ENCODE measurements at places on chromosomes 6 and 20.

DNA sequence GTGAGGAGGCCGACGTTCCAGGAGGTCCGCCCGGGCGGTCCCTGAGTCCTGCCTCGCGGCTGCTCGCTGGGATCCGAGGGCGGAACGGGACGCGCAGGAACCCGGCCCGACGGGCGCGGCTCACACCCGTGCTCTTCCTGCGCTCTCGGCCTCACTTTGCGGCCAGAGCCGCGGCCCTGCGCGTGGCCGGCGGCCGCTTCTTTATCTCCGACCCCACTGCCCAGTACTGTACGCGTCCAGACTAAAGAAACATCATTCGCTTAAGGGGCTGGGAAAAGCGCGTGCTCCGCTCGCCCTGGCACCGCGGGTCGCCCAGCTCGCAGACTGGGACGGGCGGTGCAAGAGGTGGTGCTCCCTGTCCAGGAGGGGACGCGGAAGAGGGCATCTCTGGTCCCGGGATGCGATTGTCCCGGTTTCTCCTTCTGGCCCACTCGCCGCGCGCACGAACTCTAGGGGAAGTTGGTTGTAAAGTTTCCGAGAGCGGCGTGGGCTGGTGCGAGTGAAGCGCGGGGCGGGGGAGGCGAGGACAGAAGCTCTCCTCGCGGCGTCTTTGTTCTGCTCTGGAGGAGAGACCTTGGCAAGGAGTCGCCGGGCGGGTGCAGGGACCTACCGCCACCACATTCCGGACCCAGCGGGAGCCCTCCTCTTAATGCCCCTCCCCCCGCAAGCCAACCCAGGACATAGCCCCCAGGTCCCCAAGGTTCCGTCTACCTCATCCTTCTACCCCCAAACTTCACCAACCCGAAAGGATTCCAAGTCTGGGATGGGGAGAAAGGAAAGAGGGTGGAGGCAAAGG lies 71.0 kb downstream of the SOX4 start:
- no peak for DNase-seq

DNA sequence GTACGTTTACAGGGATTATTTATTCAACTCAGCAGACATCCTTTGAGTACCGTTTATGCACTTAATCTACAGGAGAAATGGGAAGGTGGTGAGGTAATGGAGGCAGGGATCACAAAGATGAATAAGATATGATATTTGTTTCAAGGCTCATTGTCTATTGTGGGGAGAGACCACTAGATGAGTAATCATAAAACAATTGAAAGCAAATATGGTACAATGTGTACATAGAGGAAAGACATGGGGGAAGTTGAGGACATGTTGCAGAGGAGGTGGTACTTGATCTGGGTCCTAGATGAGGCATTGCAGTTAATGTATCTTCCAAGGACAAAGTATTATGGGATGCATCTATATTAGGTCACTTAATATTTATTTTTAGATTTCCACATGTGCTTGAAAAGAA lies 13.7 kb upstream of the CDC5L start:
- DNase-seq = no peak

DNA sequence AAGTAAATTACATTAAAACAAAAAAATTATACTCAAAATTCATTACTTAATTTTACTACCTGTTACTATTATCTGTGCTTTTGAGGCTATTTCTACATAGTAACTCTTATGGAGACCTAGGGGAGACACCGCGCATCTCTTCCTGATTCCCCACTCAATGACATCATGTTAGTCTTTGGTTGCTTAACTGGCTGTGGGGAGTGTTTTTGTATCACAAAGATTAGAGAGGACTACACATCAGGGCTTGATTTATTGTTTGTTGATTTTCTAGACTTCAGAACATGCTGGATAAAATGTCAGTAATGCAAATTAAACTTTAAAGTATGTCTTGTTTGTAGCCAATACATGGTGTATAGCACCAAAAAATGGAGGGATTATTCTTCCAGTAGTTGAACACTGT lies 26.0 kb downstream of the SLC2A10 start:
- DNase-seq = no peak

DNA sequence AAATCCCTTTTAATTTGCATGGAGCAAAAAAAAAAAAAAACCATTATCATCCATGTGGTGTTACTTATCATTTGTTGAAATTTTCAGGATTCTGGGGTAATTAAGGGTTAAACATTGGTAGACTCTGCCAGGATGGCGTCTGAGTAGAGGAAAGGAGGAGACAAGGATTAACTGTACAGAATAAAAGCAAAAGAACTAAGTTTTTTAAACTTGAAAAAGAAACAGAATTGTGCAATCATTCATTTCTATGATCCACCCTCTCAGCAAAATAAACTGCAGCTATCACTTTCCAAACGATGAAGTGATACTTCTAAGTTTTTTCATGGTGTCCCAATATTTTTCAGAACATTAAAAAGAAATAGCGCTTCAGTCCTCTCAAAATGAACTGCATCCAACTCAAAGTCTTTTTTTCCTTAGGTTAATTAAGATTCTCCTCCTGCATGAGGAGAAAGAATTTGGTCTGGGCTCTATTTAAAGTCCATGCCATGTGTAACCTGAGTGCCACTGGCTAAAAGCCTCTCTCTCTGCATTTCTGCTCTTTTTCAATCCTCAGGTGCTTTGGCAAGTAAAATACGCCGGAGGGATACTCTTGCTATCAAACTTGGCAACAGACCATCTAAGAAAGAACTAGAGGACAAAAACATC lies 69.5 kb upstream of the LTV1 start:
- DNase-seq = no peak

- DNase-seq = no peak
Measured at GRCh38 chr6:121443971-121444541, 8.6 kb downstream of the GJA1 start.

DNA sequence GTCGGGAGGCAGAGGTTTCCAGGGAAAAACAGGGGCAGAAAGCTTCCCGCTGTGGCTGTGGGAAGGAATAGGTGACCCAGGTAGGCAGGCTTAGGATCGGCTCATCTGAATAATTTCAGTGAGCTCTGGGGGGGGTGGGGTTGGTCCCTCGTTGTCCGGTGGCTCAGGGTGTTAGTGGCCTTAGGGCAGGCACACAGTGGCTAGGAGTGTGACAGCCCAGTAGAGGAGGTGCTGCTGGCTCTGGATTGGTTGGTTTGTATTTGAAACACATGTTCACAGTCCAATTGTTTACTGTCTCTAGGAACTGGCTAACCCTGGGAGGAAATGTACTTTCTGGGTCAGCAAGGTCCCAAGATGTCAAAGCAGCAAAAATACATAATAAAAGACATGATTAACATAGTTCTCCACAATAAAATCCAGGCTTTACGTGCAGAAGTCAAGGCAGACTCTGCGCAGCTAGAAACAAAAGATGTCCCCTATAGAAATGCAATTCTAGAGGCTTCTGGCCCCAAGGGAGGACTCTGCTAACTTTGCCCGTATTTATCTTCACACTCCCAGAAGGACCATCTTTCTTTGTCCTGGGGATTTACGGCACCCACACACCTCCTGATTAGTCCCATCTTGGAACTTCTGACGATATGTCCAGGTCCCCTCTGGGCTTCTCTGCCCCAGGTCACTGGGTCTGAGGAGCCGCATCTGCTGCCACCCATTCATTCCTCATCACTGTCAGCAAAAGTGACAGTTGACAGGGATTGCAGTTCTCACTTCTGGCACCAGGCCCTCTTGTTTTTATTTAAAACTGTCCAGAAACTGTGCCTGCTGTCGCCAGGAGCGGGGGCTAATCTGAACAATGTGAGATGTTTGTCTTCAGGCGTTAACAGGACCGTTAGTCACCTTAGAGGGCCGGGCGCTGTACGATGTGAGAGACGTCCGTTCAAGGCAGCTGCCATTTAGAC lies 18.7 kb downstream of the MOCS3 start:
- no peak for DNase-seq

DNA sequence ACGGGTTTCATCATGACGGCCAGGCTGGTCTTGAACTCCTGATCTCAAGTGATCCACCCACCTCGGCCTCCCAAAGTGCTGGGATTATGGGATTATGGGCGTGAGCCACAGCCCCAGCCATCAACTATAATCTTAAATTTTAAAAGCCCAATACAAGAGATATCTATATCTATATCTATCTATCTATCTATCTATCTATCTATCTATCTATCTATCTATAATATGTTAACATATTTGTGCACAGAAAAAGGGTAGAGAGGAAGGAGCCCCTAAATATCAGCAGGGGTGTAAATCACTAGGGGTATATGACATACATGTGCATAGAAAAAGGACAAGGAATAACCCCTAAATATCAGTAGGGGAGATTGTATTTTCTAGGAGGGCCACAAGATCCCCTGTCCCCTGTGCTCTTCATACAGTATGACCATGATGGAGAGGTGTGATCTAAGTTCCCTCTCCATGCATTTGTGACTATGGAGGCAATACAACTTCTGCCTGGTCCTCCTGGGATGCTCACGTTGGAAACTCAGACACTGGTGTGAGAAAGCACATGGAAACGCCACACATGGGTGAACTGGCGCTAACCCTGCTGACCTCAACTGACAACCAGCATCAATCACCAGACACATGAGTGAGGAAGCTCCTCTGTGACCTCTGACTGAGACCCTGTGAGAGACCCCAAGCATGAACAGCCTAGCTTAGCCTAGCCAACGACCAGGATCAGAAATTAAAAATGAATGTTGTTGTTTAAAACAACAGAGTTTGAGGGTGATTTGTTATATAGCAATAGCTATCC lies 1.2 kb upstream of the SPATS1 start:
- no peak for DNase-seq

DNA sequence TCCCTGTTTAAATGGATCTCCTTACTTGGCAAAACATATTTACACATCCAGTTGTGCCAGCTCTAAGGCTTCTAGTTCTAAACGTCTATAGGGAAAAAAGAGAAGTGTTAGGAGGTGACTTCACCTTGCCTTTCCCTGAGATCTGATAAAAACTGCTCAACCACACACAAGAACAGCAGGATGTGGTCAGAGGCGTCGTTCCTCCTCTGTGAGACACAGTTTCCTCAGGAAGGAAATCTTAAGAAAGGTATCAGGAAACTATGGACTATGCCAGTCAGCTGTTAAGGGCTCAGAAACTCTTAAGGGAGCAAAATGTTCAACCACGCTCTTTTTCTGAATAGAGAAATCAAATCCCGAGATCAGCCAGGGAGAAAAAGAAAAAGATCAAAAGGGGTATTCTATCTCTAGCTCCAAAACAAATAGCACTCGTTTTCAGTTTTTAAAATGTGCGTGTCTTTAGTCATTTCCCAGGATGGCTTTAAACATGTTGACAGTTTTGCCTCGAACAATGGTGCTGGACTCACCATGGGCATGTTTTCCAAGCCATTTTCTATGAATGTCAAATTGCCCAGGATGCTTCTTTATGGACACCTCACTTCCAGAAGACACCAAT lies 154.5 kb downstream of the HACE1 start:
- DNase-seq = peak; percentile 17

- DNase-seq = no peak
Measured at GRCh38 chr6:31362751-31363150, 5.8 kb upstream of the HLA-B start.

DNA sequence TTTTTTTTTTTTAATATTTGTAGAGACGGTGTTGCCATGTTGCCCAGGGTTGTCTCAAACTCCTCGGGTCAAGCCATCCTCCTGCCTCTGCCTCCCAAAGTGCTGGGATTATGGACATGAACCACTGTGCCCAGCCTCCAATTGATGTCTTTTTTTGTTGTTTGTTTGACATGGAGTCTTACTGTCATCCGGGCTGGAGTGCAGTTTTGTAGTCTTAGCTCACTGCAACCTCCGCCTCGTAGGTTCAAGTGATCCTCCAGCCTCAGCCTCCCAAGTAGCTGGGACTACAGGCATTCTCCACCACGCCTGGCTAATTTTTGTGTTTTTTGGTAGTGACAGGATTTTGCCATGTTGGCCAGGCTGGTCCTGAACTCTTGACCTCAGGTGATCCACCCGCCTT lies 9.4 kb upstream of the MROH8 start:
- DNase-seq = no peak

DNA sequence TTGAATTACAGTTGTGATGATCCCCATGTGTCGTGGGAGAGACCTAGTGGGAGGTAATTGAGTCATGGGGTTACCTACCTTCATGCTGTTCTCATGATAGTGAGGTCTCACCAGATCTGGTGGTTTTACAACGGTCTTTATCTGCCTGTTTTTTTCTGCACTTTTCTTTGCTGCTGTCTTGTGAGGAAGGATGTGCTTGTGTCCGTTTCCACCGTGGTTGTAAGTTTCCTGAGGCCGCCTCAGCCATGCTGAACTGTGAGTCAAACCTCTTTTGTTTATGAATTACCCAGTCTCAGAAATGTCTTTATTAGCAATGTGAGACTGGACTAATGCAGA lies 6.5 kb upstream of the RANBP9 start:
- DNase-seq = no peak

- no peak for DNase-seq
Measured at GRCh38 chr20:33630507-33630906, 31.6 kb upstream of the C20orf144 start.

GRCh38 chr6:4582506-4583417 lies 193.4 kb upstream of the CDYL start:
- DNase-seq = no peak
